ENCODE measurements at places on chromosomes 3 and 15.
A peak's percentile ranks its signal among the peaks of the same experiment; 100 is the strongest.

GRCh38 chr15:58521293-58521991 lies 89.7 kb downstream of the LIPC start:
- peak; percentile 80 for DNase-seq

DNA sequence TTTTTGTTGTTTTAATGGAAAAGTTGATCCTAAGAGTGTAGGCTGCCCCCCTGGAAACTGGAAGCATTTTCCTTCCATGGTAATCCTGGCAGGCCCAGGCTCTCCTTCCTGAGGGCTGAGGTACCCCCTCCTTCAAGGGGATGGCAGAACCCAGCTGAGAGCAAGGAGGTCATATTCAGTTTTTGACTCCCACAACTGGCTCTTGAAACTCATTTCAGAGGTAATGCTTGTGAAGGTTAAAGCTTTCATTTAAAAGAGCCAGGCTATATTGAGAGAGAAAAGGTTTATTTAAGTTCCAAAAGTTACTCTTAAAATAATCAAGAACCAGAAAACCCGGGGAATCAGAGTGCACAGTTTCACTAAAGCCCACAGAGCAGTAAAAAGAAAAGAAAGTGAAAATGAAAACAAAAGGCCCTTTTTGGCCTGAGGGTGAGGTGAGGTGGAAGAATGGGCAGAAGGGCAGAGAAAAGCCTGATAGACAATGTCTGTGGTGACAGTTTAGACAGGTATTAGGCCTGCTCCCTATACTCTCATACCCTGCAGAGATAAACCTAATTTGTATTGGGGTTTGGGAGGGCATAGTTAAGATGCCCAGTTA lies 47.0 kb upstream of the RBP1 start:
- DNase-seq = no peak

GRCh38 chr3:14397531-14397930 lies 4.9 kb upstream of the SLC6A6 start:
- no peak for DNase-seq

GRCh38 chr3:183553334-183554026 lies 2.0 kb downstream of the KLHL6 start:
- DNase-seq = no peak

GRCh38 chr3:134059035-134059601 lies 29.4 kb upstream of the SLCO2A1 start:
- DNase-seq = no peak

DNA sequence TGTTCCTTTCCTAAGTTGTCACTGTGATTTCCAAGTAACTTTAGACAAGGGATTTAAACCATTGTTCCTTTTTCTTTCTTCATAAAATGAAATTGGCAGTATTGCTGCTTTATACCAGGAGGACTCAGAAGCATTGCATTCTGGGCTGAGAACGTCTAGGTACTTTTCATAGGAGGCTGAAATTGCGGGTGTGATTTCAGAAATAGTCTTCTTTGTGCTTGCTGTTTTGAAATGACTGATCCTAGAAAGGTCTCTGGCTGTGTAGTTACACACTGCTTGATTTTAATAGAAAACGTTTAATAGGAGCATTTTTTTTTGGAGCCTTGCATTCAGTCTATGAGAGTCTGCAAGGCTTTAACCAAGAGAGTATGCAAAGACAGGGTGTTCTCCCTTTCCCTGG lies 56.3 kb downstream of the PPM1L start:
- no peak for DNase-seq

DNA sequence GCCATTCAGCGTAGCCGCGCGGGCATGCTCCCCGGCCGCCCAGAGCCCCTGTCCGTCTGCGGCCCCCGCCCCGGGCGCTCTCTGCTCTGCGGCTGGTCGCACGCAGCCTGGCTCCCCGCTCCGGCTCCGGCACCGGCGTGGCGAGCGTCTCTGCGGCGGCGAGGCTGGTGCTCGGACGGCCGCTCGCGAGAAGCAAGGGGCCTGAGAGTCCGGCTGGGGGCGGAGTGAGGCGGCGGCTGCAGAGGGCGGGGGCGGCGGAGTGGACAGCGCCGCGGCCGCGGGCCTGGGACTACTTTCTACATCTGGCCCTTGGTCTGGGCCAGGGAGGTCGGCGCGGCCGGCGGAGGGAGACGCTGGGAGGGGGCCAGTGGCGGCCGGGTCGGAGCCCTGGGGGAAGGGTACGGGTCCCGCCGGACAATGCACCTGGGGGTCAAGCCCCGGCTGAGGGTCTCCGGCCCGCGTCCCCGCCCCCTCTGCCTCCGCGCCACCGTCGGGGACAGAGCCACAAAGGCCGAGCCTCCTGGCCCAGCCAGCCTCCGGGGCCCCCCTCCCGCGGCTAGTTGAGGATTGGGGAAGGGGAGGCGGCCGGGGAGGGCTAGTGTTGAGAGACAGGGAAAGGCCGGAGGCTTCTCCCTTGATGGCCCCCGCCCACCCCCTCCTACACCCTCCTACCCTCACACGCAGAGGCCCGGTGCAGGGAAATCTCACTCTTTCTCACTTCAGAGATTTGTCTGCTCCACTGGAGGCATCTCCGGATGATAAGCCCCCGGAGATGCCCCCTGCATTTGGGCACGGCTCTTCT lies at the start of gene PRTG:
Gene PRTG (minus strand): TSS at position 226 of the 802 bp plus-strand sequence. CDS start 221 bp downstream, at position 5.
- peak; percentile 93 for DNase-seq

DNA sequence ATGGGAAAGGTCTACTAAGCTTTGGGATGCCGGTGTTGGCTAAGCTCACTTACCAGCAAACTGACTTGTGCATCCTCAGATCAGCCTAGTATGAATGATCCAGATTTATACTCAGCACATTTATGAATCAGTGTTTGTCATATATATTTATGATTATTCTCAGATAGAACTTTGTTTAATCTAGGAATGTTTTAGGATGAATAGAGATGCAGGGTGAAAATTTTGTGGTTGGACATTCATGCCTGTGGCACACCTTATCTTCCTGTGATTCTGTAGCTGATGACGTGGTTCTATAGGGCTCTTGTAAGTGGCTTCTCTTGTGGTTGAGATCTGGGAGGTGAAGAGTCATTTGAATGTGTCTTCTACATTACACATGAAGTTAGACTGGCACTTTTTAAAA lies 11.4 kb downstream of the CDIN1 start:
- DNase-seq = no peak

Data from MG63 (cell line).